ENCODE measurements at places on chromosomes 13 and 19. TPM values are rescaled to one million over a fixed set of nuclear protein-coding genes. Genes with fewer than 3 reads are reported as not detected.

DNA sequence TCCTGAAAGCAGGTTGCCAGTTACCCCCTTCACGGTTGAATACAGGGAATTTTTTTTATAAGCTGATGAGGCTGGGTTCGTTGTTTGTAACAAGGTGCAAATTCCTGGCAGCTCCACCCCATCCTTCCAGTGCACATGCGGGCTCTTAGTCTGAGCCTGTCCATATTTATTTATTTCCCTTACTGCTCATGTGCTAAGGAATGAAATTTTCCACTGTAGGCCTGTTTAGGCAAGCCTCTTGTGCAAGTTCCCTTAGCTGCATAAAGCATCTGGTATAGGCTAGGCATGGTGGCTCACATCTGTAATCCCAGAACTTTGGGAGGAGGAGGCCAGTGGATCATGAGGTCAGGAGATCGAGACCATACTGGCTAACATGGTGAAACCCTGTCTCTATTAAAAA lies 560.9 kb upstream of the PCDH9 start:
- DNase-seq = no peak

DNA sequence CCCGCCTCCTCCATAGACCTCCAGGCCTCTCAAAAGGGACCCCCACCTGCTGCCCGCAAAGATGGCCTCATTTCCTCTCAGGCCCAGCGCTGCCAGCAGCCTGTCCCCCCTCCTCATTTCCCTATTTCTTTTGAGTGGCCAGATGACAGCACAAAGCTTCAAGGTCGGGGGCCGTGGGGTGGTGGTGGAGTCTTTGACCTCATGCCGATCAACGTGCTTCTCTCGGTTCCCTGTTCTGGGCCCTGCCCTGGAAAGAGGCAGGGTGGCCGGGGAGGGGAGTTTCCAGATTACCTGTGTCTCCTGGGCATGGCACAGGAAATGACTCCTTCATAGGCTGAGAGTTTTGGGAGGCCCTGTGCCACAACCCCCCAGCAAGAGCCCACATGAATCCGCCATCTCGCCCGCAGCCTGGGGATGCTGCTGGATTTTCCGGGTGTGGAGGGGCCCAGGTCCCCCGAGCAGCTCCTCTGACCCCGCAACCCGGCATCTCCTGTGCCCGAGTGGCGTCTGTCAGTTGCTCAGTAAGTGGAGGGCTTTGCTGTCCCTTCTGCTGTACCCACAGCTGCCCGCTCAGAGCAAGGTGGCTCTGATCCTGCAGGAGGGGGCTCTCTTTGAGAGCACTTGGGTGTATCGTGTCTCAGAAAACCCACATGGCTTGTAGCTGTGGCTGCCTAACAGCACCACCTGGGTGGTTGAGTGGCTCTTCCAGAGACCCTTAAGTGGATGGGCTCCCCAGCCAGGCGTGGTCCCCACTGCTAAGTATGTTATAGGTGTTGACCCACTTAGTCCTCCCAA lies 139.4 kb downstream of the SIPA1L3 start:
- no peak for DNase-seq

- DNase-seq = no peak
Observed at GRCh38 chr13:33746867-33747266, 71.1 kb upstream of the RFC3 start.

The NLRP12 gene
- 0.31 TPM for total RNA-seq

The PSG7 gene
- not detected for total RNA-seq

The ANO8 gene
- total RNA-seq = 7.9 TPM

Measured in ureter (tissue), 1 donor.